Hair follicular keratinocyte (primary cell): ENCODE measurements at places on chromosomes 4 and X. TPM values are rescaled to one million over a fixed set of nuclear protein-coding genes. Genes with fewer than 3 reads are reported as not detected.

UGT2B11 gene
- total RNA-seq = not detected in 2 replicates

USP17L13 gene
- not detected in 2 replicates for total RNA-seq

GLRA2 gene
- total RNA-seq = not detected in 2 replicates

MAGEB10 gene
- total RNA-seq = not detected in 2 replicates

MAGEC3 gene
- total RNA-seq = not detected in 2 replicates

SLC9B1 gene
- total RNA-seq = 0.08 TPM in 1 of 2 replicates, not detected in the other
